ENCODE measurements at places on chromosomes 1 and 21.

DNA sequence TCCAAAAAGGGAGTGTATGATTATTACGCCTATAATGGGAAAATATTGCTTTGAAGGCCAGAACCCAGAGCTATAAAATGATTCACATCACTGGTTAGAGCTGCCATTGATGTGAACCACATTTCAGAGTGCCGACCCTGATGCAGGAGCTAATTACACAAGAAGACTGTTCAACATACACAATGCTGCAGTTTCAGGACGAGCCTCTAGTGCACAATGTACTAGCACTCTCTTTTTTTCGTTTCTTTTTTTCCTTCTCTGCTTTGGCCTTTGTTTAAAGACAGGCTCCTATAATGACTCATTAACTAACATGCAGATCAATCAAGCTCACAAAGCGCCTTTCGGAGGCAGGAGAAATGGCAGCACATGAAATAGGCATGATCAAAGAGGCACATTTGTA is 66.0 kb upstream of the HMGB4 start:
- DNase-seq, result no peak

DNA sequence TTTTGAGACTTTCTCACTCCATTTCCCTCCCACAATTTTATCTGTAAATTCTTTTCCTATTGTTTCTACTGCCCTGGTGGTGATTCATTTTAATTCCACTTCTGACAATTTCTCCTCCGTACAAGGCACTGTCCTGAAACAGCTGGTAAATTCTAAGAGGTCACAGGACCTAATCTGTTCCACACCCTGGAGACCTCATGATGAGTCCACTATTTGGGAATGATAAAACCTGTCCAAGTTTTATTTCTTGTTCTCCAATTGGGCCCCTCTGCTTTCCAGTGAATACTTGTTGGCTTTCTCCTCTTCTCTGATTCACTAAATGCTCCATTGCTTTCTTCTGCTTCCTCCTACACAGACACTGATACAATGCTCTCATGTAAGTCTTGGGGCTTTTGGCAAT is 343.1 kb upstream of the DUSP10 start:
- DNase-seq, result no peak

- DNase-seq, result no peak
These were observed 34.7 kb downstream of the PLPPR5 start for GRCh38 chr1:98969798-98970490.

- peak; percentile 63 for DNase-seq
These were observed 676 bp upstream of the PIAS3 start for GRCh38 chr1:145859491-145860023.

DNA sequence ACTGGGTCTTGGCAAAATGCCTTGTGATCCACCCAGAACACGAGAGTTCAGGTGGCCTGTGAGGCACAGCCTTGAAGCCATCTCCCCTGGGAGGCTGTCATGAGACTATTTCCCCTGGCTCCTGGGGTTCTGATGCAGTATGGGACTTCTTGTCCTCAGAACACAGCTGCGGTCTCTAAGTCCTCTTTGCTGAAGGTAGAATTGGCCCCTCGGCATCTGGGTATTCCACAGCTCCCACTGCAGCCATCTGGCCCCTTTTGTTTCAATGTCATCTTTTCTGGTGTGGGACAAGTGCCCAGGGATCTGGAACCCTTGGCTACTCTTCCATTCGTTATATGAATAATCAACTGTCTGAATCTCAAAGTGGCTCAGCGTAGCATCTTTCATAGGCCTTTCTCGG is 17.0 kb upstream of the LY9 start:
- no peak for DNase-seq

GRCh38 chr1:223642237-223642636 is 23.3 kb downstream of the CAPN8 start:
- no peak for DNase-seq
